ENCODE measurements at places on chromosomes 6 and 20.

DNA sequence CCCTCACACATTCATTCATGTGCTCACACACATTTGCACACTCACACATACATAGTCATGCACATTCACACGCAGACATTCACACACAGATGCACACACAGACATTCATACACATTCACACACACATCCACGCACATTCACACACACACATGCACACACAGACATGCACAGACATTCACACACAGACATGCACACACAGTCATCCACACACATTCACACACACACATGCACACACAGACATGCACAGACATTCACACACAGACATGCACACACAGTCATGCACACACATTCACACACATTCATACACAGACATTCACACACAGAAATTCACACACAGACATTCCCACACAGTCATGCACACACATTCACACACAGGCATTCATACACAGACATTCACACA lies 147.3 kb downstream of the PACRG start:
- DNase-seq, result no peak

GRCh38 chr6:30150671-30151395 lies 10.2 kb downstream of the TRIM10 start:
- DNase-seq, result no peak

DNA sequence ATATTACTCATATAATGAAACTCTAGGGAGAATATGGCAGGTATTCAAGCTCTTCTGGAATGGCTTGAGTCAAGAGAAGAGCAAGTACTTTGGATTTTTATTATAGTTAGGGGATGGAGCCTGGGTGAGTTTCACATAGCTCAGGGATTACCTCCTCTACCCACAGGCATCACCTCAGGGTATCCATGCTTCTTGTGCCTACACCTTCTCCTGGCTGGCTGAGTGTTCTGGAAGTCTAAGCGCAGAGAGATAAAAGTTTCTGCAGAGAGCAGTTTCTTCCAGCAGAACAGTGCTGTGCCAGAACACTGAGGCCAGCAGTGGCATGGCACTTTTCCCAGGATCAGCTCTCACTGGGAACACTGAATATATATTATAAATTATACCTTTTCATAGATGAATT lies 199.7 kb upstream of the KCNQ5 start:
- DNase-seq, result no peak

- no peak for DNase-seq
Observed at GRCh38 chr6:1970151-1970561, 275.2 kb downstream of the GMDS start.

DNA sequence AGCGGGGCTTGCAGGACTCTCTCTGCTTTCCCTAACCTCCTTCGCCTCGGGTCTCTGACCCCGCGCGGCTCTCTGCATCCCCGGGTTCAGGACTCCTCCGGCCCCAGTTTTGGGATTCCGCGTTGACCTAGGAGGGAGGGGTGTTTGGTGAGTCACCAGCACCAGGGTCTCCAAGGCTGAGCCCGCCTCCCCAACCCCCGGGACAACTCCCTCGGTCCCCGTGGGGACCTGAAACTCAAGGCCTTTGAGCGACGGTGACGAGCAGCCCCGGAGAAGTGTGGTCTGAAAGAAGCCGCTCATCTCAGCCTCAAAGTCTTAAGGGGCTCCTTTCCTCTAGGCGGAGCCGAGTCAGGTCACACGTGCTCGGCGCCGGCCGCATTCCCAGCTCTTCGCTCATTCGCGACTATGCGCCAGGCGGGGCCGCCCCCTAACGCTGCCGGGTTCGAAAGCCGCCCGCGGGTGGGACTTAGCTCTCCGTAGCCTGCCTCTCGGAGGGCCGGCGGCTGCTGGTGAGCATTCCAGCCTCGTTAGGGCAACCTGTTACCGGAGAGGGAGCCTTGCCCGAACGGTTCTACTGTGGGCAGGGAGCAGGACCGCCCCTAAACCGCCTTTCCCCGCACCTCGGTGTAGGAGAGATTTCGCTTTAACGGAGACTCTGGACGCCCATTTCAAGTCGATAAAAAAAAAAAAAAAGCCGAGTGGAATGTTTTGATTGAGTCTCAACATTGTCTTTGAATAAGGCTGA lies 3.0 kb upstream of the PRDM13 start:
- DNase-seq, result no peak

GRCh38 chr20:17586250-17586649 lies 16.4 kb downstream of the DSTN start:
- DNase-seq, result no peak

DNA sequence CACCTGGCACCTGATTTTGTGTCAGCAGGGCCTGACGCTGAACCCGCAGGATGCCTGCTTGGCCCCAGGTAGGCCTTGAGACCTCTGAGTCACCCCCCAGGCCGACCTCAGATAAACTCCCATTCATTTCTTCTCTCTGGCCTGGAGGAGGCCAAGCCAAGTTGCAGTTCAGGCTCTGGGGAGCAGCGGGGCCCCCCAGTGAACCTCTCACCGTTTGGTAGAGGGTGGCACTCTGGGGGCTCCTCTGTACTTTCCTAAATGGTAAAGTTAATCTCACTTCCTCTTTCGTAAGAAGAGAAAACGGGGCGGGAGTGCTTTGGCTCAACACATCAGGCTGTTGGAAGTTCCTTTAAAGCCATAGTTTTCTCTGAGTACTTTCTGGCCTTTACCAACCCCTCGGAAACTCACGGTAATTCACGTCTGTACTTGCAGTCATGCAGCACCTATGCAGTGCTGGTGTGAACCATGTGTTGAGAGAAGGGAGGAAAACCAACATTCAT lies 2.8 kb downstream of the SIRPA start:
- no peak for DNase-seq

GRCh38 chr6:170255426-170256125 lies 35.3 kb downstream of the DLL1 start:
- DNase-seq, result no peak

DNA sequence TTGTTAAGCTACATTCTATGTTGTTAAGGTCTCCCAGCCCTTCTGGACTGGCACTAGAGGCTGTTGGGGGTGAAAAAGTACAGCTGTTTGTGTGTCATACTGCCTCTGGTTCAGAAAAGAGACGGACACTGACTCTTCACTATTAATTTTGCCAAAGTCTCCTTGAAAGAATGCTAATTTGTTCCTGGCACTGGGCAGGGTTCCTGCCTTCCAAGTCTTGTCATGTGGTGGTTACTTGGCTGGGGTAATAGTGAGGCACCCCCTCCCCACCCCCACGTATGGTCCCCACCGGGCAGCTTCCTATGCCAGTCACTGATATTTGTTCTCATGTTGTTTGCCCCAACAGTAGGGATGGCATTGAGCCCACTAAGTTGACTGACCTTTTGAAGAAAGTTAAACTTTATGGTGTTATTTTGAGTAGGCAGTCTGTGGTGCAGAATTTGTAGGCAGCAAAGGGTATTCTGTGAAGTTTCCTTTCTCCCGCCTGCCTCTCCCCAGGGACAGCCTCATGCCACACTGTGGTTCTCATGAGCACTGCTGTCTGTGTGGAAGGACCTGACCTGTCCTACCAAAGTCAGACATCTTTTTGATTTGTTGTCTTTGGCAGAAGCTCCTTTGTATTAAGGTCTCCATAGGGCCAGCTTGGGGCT lies 8.7 kb downstream of the CDS2 start:
- no peak for DNase-seq

DNA sequence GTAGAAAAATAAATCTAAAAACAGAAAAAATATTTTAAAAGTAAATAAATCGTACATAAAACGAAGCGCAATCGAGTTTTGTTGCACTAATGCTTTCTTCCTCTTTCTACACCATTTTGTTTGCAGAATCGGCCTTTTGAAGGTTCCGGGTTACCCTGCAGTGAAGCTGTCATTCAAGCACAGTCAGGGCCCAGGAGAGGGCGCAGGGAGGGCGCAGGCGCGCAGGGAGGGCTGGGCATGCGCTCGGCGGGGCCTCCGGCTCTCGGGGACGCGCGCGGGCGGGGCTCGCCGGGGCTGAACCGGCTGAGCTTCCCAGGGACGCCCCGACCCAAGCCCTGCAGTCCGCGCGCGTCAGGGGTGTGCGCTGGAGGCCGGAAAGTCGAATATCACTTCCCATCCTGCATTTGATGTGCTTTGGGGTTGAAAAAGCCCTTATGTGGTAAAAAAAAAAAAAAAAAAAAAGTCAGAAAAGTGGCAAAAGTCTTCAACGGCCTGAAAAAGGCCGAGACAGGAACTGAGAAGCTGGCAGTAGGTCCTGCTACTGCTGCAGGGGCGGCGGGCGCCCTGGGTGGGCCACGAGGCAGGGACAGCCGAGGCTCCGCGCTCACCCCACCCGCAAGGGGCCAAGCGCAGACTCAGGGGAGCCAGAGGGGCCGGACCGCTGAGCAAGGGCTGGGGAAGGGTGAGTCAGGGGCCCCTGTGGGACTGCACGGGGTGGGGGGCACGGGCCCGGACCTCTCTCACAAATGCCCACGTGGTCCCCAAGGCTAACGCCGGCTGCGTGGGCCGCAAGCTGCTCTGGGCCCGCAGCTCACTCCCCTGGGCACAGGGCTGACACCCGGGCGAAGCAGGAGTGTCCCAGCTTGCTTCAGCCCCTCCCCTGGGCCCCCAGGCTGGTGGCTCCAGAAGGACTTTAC lies 40.5 kb downstream of the THBS2 start:
- peak; percentile 67 for DNase-seq

GRCh38 chr6:157774153-157775135 lies 48.6 kb upstream of the SNX9 start:
- no peak for DNase-seq

DNA sequence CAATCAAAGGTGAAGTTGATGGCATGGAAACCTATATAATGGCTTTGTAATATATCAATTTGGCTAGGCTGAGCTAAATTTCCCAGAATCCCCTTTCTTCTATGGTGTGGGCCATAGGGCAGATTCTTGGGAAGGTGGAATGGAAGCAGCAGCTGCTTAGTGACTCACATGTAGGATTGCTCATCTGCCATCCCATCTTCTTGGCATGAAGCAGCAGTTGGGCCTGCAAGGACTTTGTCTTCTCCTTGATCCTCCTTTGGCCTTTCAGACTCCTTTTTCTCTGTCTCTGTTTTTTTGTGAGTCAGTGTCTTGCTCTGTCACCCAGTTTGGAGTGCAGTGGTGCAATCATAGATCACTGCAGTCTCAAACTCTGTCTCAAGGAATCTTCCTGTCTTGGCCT lies 52.6 kb upstream of the CEP162 start:
- DNase-seq, result no peak

DNA sequence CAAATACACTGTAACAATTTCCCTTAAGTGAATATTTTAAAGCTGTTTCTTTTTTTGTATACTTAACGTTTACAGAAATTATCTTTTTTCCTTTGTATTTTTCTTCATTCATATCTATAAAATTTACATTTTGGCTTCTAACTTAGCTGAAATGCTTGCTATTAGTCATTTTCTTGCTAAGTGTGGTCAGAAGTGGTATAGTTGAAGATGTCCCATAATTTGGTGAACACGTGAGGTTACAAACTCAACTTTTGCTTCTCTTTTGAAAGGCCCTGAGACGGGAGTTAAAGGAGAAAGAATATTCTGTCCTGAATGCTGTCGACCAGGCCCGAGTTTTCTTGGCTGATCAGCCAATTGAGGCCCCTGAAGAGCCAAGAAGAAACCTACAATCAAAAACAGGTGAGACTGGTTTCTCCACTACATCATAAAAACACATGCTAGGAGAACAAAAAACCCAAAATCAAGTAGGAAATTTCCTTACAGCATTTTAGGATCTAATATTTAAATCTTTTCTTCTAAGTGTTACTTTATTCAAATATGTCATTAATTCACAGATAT lies 445.0 kb downstream of the UTRN start:
- no peak for DNase-seq

Measured in stimulated activated CD8-positive, alpha-beta memory T cell treated with anti-CD3 and anti-CD28 coated beads, Interleukin-7, amount 100 ng/mL, for 1 hour (primary cell).